GM06990 (cell line): ENCODE measurements at places on chromosomes 3 and 15.

DNA sequence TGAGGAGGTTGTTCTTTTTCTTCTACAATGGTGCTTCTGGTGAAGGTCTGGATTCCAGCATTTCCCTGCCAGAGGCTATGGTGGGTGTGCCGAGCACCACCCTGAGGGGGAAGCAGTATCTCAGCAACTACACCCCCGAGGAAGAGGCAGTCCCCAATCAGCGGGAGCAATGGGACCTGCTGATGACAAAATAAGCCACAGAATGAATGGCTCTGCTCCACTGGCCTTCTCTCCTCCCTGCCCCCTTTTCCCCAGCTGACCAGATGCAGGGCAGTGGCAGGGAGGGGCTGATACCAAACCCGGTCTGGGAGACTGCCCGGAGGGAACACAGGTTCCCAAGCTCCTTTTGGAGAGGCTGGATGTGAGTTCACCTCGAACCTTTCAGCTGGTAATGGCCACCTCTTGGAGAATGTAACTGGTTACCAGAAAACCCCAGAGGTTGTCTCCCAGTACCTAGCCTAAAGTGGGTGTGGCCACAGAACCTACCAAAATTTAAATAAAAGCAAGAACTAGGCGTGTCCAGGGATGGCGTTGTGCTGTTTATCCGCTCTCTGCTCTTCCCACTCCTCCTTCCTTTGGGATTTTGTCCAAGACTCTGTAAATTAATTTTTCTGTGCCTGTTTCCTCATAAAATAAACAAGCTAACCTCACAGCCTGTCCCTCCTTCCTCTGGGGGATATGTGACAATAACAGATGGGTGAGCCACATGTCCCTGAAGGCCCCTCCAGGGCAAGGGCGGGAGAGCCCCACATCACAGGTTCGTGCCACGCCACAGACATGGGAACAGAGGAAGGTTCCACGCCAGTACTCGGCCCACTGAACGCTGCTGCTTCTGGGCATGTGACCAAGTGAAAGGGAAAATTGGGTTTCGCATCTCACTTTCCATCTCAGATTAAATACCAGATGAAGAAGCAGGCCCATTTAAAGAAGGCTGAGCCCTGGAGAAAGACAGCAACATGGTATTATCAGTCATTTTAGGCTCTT lies 35.1 kb upstream of the SPTBN5 start:
- DNase-seq: peak; percentile 52

GRCh38 chr3:37279236-37279635 lies 104.9 kb upstream of the LRRFIP2 start:
- no peak for DNase-seq

DNA sequence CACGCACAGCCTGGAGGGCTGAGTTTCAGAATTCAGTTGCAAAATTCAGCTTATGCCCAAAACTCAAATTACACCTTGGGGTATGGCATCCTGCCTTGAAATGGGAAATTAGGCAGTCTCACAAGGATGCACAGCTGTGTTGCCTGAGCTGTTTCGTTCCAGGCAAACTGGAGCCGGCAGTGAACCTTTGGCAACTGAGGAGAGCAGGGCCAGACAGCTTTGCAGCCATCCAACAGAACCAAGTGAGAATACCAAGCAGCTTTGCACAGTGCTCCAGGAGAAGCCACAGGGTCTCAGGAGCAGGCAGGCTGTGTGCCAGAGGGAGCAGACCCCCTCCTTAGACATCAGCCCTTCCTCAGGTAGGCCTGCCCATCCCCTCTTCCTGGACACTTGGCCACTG lies 32.5 kb upstream of the BFSP2 start:
- DNase-seq: no peak

- no peak for DNase-seq
Measured at GRCh38 chr3:154285221-154285620, 39.1 kb downstream of the DHX36 start.

- DNase-seq: no peak
Measured at GRCh38 chr15:35319354-35319753, 226.6 kb downstream of the DPH6 start.

GRCh38 chr15:88800738-88801137 lies 2.5 kb upstream of the ACAN start:
- DNase-seq: no peak

DNA sequence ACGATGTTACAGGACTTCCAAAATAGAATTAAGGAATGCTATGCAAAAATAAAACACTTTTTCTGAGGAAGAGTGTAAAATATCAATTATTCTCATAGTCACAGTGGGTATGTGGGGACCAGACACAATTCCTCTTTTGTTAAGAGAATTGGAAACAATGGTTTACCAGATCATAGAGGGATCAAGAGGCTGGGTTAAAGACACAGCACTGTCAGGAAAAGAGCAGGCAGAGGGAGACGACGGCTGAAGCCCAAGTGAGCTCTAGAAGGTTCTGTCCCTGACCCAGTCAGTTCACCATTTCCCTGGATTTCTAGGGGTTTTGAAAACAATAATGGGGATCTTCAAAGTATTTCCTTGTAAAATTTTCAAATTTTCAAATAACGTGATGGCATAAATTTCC lies 54.0 kb upstream of the POLR2M start:
- no peak for DNase-seq

GRCh38 chr15:52730173-52730572 lies 51.0 kb upstream of the ATOSA start:
- peak; percentile 43 for DNase-seq

DNA sequence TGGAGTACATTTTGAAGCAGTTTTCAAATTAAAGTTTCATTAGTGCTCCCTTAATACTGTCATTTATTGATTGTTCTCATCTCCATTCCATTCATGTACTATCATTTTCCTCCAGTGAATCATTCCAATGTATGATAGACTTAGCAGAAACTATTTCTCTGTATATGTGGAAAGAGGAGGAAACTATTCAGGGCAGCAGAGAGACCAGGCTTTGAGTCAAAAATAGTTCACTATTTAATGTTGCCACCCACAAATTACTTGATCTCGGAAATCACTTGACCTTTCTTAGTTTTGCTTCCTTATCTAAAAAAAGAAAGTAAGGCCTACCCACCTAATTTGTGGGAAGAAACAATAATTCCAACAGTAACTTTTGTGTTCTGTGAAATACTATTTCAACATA lies 610.5 kb upstream of the ZNF385D start:
- DNase-seq: no peak

DNA sequence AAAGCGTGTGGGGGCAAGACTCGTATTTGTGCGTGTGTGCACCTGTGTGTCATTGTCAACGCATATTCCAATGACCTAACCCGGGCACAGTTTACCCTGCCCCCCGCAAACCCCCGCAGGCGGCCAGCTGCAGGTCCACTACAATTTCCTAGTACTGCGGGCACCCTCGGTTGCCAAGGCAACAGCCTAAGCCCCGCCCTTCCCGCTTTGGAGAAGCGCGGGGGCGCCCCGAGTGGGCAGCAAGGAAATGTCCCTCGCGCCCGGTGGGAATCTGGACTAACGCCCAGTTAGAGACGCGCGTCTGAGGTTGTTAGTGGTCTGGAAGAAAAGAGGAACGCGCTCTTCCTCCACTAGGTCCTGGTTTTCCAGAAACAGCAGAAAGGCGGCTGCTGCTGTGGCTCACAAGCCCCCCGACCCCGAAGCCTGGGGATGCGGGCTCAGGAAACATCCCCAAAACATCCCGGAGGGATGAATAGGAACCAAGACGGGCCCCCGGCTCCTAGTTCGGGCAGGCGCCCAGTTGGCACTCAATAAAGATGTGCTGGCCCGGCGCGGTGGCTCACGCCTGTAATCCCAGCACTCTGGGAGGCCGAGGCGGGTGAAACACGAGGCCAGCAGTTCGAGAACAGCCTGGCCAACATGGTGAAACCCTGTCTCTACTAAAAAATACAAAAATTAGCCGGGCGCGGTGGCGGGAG lies 1.1 kb downstream of the ABHD14A start:
- peak; percentile 43 for DNase-seq

- no peak for DNase-seq
Measured at GRCh38 chr15:96702589-96702988, 372.1 kb downstream of the NR2F2 start.

GRCh38 chr3:177688152-177688551 lies 490.9 kb upstream of the TBL1XR1 start:
- DNase-seq: no peak
